ENCODE measurements at places on chromosomes 7 and 10.

- DNase-seq: peak; percentile 63
These were observed 33.4 kb downstream of the XPNPEP1 start for GRCh38 chr10:109889867-109890266.

- no peak for DNase-seq
These were observed 52.2 kb downstream of the STEAP1B start for GRCh38 chr7:22447762-22448161.

- no peak for DNase-seq
These were observed 174.4 kb upstream of the PHYHIPL start for GRCh38 chr10:59002011-59002410.

GRCh38 chr7:141339603-141340002, 211.6 kb upstream of the AGK start:
- DNase-seq: no peak

- DNase-seq: no peak
These were observed 12.6 kb downstream of the BAZ1B start for GRCh38 chr7:73509463-73509862.

DNA sequence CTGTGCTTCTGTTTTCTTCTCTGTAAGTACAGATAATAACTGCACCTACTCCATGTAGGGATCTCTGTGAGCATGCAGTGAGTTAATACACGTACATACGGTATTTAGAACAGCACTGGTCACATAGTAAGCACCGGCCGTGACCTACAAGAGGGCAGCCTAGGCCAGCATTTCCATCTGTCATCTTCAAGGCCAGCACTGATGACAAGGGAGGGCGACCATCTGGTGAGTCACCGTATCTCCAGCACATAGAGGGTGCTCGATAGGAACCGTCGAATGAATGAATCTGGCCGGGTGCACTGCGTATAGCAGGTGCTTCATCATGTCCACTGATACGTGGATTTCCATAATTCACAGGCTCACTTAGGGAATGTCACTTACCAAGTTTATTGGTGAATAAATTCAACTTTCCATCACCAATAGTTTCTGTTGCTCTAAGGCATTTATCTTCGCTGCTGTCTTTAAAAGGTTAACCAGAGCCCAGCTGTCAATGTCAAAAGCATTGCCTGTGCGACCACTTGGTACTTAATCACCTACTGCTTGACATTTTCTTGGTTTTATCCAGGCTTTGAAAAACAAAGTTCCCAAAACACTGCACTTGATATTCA, 8.3 kb downstream of the NOD1 start:
- no peak for DNase-seq

GRCh38 chr10:107971411-107971810, 806.9 kb upstream of the SORCS1 start:
- DNase-seq: peak; percentile 77
